ENCODE measurements at places on chromosomes 11 and 22.

- DNase-seq: no peak
These were observed 1.4 kb downstream of the GSTT4 start for GRCh38 chr22:24003887-24004286.

GRCh38 chr11:129264114-129264513, 72.0 kb upstream of the ARHGAP32 start:
- DNase-seq: no peak

- DNase-seq: no peak
These were observed 59.1 kb downstream of the RRAS2 start for GRCh38 chr11:14299921-14300320.

GRCh38 chr22:42747701-42748513, 27.2 kb upstream of the A4GALT start:
- no peak for DNase-seq

GRCh38 chr22:36252754-36253522, at the start of gene APOL1:
APOL1 (plus strand) TSS chr22:36253133; CDS start chr22:36254956, 1,823 bp downstream.
- no peak for DNase-seq

DNA sequence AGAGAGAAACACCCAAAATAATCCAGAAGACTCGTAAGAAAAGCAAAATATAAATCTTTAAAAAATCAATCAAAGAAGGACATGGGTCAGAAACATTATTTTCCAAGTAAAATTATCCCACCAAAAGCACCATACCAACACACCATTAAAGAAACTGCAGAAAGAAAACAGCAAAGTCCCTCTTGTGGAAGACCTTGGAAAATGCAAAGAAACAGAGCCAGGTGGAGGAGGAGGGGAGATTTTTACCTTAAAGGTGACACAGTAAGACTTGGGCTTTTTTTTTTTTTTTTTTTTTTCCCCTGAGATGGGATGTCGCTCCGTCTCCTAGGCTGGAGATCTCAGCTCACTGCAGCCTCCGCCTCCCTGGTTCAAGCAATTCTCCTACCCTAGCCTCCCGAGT, 123.8 kb downstream of the LARGE1 start:
- no peak for DNase-seq

DNA sequence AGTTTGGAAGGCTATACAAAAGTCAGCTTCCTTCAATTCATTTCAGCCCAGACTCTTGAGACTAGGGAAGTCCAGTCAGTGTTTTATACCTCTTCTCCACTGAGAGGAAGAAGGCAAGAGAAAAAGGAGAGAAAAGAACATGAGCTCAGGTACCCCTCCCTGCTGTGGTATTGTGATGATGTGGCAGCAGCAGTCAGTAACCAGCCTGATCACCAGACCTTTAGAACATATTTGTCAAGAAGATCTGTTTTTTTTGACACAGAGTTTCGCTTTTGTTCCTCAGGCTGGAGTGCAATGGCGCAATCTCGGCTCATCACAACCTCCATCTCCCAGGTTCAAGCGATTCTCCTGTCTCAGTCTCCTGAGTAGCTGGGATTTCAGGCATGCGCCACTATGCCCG, 21.2 kb upstream of the RPS13 start:
- no peak for DNase-seq

DNA sequence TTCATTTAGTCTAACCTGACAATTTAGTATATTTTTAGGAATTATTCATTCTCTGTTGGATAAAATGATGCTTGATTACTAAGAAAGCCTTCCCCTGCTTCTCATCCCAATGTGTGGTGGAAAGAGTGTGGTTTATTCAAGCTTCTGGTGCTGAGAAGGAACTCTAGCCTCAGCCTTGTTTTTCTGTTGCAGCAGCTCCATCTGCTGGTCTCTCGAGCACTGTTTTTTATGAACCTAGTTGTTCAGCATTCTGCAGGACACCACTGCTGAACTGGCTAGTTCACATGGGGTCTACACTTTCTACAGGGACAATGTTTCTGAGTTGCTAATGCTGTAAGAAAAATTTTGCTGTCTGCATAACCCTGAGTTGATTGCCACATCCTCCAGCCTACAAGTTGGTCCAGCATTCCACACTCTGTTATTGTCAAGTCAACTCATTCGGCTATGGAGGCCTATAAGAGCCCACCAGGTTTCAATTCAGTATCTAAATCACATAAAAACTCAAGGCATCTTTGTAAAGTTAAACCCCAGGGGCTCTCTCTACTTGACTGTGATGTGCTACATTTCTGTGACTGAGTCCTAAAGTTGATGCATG, 14.3 kb downstream of the OR2AG2 start:
- no peak for DNase-seq

DNA sequence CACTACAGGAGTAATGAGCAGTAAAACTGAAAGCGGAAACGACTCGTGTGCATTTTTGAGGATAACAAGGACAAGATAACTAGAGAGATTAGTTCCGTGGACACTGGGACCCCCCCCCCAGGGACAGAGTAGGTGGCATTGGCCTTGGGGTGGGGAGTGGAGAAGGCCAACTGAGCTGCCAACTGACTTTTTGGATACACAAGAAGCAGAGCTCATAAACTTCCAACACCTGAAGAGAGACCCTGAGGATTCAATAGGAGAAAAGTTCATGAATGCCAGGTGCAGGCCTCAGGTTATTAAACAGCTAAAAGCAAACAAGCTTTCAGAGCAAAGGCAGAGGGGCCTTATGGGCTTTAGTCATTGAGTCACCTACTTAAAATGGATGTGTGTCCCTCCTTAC, 17.6 kb upstream of the PRSS23 start:
- DNase-seq: no peak

- DNase-seq: no peak
These were observed 148.6 kb downstream of the LDLRAD3 start for GRCh38 chr11:36092314-36093030.

GRCh38 chr11:116607027-116607426, 165.8 kb downstream of the BUD13 start:
- DNase-seq: no peak

DNA sequence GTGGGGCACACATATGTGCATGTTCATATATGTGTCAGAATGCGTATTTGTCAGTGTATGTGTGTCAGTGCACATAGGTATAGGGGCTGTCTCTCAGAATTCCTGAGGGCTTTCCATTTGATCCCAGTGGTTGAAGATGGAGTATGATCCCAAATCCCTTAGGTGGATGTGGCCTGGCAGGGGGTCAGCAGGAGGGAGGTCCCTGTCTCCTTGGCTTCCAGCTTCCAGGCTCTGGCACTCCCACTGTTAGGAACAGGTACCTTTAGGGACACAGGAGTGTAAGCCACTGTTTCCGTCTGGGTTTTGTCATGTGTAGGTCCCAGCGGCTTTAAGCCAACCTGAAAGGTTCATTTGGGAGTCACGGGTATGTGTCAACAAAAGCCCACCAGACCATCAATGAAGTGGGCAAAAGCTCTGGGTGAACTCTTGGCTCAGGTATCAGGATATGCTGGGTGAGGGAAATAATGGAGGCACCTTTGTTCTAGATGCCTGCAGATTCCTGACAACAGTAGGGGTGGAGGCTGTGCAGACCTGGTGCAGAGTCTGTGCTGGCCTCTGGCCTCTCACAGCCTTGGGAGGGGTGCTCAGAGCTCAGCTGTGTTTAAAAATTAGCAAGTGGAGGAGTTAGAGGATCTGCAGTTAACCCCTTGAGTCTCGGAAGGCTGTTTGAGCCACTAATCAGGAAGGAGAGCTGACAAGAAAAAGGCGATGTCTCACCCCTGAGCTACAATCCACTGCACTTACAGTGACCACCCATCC, 9.0 kb downstream of the KCNQ1OT1 start:
- DNase-seq: no peak

- DNase-seq: no peak
These were observed 3.1 kb upstream of the ZBTB16 start for GRCh38 chr11:114056409-114056808.

DNA sequence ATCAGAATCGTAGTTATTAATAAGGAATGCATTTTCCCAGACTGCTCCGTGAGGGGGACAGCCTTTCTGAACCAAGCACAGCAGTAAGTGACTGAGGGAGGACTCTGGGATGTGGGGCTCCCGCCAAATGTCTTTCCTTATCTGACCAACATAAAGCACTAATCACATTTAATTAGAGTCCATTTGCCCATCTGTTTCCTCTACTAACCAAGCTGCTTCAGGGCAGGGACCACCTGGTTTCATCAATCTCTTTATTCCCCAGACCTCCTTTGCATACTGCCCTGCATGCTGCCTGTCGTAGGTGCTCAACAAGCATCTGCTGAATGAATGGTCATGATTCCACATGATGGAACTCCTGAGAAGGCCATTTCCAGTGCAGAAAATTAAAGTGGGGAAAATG, 29.4 kb downstream of the SMCO4 start:
- DNase-seq: no peak

DNA sequence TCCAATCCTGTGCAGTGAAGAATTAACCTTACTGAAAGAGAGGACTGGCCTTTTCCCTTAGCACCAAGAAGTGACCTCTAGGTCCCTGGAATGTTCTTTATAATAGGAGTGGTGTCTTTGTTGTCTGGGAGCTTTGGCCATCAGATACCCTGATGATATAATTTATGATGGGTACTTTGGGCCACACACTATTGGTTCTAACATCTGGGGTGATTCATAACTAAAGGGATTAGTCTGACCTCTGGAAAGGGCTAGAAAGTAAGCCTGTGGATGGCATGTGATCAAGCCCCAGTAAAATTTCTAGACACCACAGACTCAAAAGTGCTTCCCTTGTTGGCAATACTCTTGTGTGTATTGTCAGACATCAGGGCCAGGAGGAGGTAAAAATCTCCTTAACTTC, 891.2 kb downstream of the KCNA4 start:
- DNase-seq: no peak

- DNase-seq: no peak
These were observed 64.0 kb downstream of the SLC22A12 start for GRCh38 chr11:64654958-64655541.

GRCh38 chr11:8018484-8019313, 31.6 kb downstream of the EIF3F start:
- peak; percentile 24 for DNase-seq

DNA sequence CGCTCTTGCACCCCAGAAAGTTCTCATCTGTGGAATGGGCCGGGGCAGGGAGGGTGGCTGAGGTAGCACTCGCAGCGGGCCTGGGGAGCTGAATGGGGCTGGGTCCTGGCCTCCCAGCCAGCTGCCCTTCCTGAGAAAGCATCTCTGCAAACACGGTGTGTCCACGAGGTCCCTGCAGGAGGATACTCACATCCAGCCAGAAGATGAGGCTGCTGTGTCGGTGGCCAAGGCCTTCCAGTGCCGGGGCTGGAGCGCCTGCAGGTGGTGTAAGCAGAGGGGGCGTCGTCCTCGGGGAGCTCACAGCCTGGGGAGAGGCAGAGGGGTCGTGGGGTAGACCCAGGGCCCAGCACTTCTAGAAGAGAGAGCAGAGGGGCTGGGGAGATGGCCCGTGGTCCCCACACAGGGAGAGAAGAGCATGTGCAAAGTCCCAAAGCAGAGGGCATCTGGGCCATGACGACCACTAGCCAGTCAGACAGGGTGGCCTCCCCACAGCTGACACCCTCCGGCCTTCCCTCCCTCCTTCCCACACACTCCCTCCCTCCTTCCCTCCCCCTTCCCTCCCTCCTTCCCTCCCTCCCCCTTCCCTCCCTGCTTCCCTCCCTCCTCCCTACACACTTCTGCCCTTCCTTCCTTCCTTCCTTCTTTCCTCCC, 97.9 kb downstream of the WNT7B start:
- no peak for DNase-seq

GRCh38 chr22:46405901-46406300, 70.4 kb downstream of the TRMU start:
- DNase-seq: no peak

GRCh38 chr22:25361899-25362214, 142.4 kb downstream of the CRYBB2 start:
- DNase-seq: no peak

All from activated CD4-positive, alpha-beta T cell treated with anti-CD3 and anti-CD28 coated beads for 24 hours (primary cell).